Left lung (tissue), 14 donors: ENCODE measurements at places on chromosomes 1 and 21.

DNA sequence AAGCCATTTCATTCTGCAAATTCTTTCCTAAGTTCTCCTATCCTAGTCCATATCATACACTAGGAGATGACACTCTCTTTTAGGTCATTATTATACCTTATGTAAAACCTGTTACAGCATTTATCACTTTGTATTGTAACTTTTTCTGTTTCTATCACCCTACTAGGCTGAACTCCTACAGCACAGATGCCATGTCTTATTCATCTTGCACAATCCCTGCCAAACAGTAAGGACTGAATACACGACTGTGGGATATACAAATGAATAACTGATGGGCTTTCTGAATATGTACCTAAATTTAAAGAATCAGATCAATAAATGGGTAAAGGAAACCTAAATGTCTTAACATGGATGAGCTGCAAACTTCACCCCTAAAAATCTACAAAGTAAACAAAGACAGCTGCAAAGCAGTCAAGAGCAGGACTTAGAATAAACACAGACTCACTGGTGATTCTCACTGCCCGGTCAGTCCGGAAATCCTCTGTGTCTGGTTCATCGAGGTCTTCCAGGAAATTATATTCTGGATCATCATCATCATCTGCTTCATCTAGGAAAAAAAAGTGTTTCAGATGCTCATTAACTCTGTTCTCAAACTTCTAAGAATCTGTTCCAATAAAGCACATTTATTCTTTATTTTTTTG lies 62.3 kb downstream of the GON4L start:
- peak; percentile 12 for DNase-seq
- no peak overlapping the region for H3K4me3 ChIP-seq
- peaks cover 84% of the 10 kb centered on the region for H3K36me3 ChIP-seq
- H3K27ac ChIP-seq: no peak overlapping the region
- H3K27me3 ChIP-seq: no peaks in the 10 kb centered on the region

- no peaks in the 10 kb centered on the region for H3K36me3 ChIP-seq
- no peaks in the 10 kb centered on the region for H3K27me3 ChIP-seq
- H3K4me3 ChIP-seq: no peak within 1 kb of the TSS
- peaks cover 7% of the 10 kb centered on the region for H3K4me1 ChIP-seq
These were observed at the start of gene EXTL1 for GRCh38 chr1:26021647-26022403. Gene EXTL1, plus strand, starts transcription at chr1:26021775. Its CDS starts 872 bp downstream, at chr1:26022647.

DNA sequence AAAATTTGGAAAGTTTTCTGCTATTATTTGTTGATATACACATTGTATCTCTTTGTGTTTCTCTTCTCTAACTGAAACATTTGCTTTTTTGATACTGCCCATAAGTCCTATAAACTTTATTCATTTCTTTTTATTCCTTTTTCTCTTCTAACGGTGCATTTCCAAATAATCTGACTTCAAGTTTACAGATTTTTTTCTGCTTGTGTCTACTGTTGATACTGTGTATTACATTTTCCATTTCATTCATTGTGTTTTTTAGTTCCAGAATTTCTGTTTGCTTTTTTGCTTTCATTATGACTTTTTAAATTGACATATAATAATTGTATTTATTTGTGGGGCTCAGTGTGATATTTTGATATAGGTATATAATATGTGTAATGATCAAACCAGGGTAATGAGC lies 38.3 kb upstream of the PLA2G2A start:
- H3K4me3 ChIP-seq: no peak overlapping the region
- no peak overlapping the region for H3K27ac ChIP-seq

GRCh38 chr21:45872902-45873301 lies 108.7 kb upstream of the COL6A1 start:
- H3K27ac ChIP-seq: no peak overlapping the region
- no peaks in the 10 kb centered on the region for H3K36me3 ChIP-seq
- H3K4me3 ChIP-seq: no peak overlapping the region
- peaks cover 46% of the 10 kb centered on the region for H3K27me3 ChIP-seq
- H3K4me1 ChIP-seq: no peaks in the 10 kb centered on the region
